Urinary bladder (tissue), 4 donors: ENCODE measurements at places on chromosomes 7 and 10. TPM values are rescaled to one million over a fixed set of nuclear protein-coding genes. Genes with fewer than 3 reads are reported as not detected.

GRCh38 chr7:22802426-22802825 lies 20.2 kb downstream of the TOMM7 start:
- DNase-seq: no peak

DNA sequence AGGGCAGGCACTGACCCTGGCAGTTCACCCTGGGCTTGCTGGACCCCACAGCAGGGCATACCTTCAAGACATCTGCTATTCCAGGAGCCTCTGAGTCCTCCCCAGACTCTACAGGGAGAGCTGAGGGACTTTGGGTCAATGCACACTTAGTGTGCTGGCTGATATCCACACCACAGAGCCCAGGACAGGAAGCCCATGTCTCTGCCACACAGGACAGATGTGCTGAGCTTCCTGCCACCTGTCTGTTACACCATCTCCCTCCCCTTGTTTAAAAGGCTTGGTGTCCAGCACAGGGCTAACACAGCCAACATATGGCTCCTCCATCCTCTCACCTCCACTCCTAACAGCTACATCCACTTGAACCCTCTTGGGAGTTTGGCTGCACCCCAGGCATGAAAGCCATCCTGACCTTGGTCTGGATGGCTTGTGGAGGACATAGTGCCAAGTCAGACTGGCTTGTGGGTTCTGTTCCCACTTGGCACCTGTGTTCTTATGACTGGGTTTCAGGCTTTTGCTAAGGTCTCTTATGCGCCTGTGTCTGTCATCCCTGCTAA lies 529.8 kb downstream of the GALNT17 start:
- DNase-seq: no peak

DNA sequence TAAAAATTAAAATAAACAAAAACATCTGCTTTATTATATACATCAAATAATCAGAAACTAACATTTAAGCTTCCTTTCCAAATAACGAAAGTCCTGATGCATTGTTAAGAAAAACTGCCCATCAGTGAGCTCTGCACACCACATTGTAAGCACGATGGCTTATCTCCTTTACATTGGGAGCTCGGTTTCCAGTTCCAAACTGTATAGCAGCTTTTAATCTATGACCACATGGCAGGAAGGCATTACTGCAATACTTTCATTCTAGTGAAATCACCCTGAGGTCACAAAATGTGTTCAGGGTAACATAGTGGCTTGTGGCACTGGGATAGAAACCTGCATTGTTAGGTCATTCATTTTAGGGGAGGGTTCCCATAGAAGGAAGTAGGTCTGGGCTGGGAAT lies 146.3 kb downstream of the ZNF22 start:
- DNase-seq: no peak

Gene ANKRD16
- total RNA-seq: 8.8 TPM

Gene ENKUR
- 0.95 TPM for total RNA-seq
